ENCODE measurements at places on chromosomes 2 and 18.

- peak; percentile 56 for DNase-seq
These were observed 76.9 kb upstream of the GCFC2 start for GRCh38 chr2:75787532-75788132.

GRCh38 chr2:205646680-205647079 lies 35.6 kb upstream of the NRP2 start:
- DNase-seq = no peak

GRCh38 chr2:241768251-241768711 lies 8.3 kb upstream of the GAL3ST2 start:
- no peak for DNase-seq

GRCh38 chr2:232925153-232925820 lies 55.2 kb downstream of the SNORC start:
- DNase-seq = no peak

GRCh38 chr2:234674781-234675201 lies 177.9 kb upstream of the ARL4C start:
- peak; percentile 83 for DNase-seq

DNA sequence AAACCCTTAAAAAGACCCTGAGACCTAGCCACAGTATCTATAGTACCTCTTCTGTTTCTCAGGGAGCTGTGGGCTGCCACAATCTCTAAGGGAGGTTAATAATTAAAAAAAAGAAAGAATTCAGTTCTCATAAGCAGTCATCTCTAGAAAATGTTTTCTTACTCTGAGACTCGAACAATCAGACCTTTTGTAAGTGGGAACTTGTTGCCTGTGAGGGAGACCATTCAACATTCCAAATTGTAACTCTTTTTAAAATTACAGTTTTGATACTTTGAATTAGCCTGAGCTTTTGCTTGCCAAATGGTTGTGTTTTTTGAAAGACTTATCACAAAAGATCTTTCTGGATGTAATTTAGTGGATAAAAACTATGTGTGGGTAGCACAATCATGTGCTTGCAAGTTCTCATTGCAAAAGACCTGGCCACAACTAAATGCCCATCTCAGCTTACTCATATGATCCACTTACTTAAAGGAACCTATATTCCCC lies 33.3 kb downstream of the IL1R2 start:
- DNase-seq = no peak

DNA sequence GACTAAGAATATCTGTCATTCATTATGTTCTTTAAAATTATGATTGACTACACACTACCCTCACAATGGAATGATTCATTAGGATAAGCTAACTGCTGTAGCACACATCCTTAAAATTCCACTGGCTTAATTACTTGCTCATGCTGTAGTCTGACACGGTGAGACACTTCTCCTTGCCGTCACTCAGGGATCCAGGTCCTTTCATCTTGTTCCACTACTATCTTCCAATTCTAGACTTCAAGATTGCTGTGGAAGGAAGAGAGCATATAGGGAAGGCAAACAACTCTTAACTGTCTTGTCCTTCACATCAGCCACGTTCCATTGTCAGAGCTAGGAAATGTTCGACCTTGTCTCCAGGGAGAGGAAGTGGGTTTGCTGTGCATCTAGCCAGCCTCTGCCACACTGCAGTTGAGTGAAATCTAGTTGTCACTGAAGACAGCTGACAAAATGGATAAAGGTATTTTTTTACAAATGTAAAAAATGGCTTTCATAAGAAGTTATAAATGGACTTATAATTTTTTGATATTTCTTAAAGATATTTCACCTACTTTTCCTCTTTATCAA lies 30.1 kb downstream of the GREB1L start:
- no peak for DNase-seq

DNA sequence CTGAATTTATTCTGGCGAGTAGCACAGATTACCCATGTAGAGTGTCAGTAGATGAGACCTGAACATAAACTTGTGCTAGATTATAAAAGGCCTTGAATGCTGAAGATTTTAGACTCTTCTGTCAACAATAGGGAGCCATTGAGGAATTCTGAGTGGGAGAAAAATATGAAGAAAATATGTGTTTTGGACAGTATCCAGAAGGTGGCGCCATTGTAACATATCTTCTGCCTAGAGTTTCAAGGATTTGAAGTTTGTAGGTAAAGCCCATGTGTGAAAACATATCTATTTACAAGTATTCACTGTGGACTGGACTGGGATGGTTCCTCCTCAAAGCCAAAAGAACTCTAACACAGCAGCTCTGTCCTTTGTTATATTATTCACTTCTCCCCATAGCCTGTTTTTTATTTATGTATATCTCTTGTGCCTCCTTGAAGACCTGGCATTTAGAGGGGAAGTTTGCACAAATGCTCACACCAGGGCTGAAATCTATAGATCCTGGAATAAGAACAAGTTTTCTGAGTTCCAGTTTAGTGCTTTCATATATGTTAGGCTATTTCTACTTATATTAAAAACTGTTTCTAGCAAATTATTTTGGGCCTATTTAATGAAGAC lies 124.9 kb downstream of the RDH14 start:
- DNase-seq = peak; percentile 68

DNA sequence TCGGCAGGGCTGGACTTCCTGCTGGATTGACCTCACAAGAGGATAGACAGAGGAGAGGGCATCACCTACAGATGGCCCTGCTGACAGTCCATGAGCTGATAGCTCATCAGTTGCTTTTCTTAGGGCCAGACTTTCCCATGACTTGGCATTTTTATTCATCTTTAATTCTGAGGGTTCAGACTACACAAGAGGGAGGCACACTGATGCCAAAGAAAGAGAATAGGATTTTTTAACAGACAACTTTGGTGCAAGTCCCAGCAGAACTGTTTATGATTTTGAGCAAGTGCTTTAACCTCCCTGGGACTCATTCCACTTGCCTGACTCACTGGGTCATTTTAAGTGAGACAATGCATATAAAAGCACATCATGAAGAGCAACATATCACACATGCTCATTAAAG lies 299.2 kb downstream of the INSIG2 start:
- peak; percentile 32 for DNase-seq

GRCh38 chr2:74550231-74550630 lies 3.5 kb downstream of the LOXL3 start:
- no peak for DNase-seq

GRCh38 chr2:236579746-236580315 lies 10.2 kb downstream of the ACKR3 start:
- DNase-seq = no peak

DNA sequence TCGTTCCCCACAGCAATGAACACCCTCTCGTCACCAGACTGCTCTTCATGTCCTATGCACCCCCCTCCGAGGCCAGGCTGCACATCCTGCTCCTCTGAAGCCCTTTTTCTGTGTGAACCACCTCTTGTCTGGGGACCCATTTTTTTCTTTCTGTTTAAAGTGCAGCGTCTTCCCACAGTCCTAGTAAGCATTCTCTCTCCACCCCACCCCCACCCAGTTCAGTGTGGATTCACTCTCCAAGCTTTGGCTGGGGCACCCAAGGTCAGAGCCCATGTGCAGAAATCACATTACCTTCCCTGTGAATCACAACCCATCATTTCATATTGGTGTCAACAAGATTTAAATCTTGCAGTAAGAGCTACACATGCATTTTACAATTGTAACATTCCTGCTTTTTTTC lies 26.4 kb upstream of the PKDCC start:
- no peak for DNase-seq

Measured in ELR (cell line).